ENCODE measurements at places on chromosomes 1 and 21. TPM values are rescaled to one million over a fixed set of nuclear protein-coding genes. Genes with fewer than 3 reads are reported as not detected.
A peak's percentile ranks its signal among the peaks of the same experiment; 100 is the strongest.

DNA sequence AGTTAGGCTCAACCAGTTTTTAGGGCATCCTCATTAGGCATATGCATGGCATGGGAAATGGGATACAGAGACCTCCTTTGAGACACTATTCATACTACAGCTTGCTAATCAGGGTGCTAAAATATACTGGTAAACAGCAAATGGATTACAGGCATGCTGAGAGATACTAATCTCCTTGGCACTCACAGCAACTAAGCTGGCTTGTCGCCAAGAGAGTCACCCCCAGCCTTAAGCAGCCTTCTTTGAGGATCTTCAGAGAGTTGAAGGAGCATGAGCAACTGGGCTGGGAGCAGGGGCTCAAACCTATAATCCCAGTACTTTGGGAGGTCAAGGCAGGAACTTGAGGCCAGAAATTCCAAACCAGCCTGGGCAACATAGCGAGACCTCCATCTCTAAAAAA lies 120.1 kb upstream of the NR5A2 start:
- no peak for DNase-seq

DNA sequence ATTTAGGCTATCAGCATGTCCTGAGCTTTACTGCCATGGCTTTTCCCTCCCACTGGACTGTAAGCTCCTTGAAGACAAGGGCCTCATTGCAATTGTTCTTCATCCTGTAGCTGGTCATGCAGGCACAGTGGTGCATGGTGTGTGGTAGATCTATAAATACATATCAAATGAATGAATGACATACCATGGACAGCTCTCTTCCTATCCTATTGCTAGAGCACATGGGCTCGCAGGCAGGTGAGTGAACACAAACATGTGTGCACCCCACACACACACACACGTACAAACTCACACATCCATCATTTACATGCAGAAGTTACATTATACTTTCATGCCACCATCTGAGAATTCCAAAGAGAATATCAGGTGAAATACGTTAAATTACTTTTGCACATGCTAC lies 172.9 kb upstream of the RUNX1 start:
- no peak for DNase-seq

GRCh38 chr1:153649863-153650235 lies 8.7 kb upstream of the SNAPIN start:
- no peak for DNase-seq

- DNase-seq: no peak
These were observed 18.2 kb downstream of the TNNT2 start for GRCh38 chr1:201359031-201359872.

- no peak for DNase-seq
These were observed 175.3 kb downstream of the CACNA1E start for GRCh38 chr1:181658581-181658980.

DNA sequence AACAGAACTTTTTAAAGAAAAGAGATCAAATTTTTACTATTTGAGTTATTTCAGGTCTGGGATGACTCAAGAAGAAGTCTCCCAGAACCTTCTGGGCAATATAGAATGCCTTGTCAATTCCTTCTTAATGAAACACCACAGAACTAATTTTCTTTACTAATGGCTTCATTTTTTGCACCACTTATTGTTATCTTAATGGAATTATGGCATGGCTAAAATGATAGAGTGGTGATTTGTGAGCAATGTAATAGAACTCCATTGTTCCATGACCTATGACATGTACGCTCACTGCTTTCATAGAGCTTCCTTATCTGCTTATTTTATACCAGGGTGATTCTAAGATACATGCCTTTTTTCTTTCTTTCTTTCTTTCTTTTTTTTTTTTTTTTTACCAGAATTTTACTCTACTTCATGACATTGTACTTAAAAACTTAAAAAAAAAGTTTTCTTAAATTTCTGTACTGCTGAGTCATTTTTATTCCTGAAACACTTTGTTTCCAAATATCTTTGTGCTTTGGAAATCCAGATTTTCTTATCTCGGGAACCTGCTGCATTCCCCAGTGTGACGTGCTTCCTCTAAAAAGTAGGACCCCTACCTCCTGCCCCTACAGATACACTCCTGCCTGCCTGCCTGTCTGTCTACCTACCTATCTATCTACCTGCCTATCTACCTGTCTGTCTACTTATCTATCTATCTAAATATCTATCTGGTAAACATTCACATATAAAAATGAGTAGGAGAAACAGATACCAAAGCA lies 284.9 kb downstream of the PBX1 start:
- no peak for DNase-seq

- DNase-seq: no peak
These were observed 75.0 kb downstream of the EPS15 start for GRCh38 chr1:51444096-51444495.

GRCh38 chr1:11872545-11872944 lies 13.8 kb upstream of the NPPB start:
- no peak for DNase-seq

GRCh38 chr1:26994787-26995517 lies 1.5 kb downstream of the TRNP1 start:
- DNase-seq: no peak

DNA sequence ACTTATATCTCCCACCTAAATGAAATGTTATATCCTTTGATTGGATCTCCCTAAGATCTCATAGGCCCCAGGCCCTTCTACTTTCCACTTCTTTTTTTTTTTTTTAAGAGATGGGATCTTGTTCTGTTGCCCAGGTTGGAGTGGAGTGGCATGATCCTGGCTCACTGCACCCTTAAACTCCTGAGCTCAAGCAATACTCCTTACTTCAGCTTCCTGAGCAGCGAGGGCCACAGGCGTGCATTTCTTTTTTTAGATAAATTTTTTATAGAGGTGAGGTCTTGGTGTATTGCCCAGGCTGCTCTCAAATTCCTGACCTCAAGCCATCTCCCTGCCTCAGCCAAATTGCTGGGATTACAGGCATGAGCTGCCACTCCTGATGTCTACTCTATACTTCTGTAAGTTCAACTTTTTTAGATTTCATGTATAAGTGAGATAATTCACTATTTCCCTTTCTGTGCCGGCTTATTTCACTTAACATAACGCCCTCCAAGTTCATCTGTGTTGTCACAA lies 987.5 kb upstream of the NCAM2 start:
- DNase-seq: no peak

DNA sequence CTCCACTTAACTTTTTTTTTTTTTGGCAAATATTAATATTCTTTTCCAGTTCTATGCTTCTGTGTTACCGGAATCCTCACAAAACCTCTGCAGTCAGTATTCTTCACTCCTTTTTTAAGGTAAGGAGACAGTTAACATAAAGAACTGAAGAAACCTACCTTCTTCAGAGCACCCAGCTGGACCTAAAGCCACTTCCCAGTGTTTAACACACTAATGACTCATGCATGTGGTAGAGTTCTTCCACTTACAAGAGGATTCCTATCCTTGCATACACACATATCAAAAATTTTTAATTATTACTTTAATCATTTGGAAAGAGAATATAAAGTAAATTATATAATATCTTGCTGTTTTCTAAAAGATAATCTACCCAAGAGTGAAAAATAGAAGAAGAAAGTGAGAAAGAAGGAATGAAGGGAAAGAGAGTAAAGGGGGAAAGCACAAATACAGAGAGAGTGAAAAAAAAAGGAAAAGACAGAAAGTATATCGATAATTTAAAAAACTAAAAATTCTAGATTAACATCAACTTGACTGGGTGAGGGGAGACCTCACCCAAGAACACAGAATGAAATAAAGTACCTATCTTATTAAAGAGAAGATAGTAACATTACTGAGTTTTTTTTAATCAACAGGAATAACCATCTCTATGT lies 54.9 kb downstream of the ENAH start:
- DNase-seq: no peak

DNA sequence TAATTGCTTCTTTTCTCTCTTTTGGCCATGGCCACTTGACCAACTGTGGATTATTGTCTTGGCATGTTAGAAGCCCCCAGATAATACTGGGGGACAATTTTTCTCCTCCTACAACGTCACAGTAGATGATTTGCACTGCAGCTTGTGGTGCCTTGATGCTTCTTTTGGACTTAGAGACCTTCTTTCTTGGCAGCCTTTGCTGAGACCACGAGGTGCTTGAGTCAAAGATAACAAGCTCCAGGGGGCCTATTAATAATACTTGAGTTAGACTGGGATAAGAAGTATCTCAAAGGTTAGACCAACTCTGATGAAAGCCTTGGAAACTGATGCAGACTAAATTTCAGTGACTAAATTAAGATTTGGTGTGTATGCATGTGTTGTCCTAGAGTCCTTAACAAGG lies 3.2 kb downstream of the PPP1R12B start:
- no peak for DNase-seq

DNA sequence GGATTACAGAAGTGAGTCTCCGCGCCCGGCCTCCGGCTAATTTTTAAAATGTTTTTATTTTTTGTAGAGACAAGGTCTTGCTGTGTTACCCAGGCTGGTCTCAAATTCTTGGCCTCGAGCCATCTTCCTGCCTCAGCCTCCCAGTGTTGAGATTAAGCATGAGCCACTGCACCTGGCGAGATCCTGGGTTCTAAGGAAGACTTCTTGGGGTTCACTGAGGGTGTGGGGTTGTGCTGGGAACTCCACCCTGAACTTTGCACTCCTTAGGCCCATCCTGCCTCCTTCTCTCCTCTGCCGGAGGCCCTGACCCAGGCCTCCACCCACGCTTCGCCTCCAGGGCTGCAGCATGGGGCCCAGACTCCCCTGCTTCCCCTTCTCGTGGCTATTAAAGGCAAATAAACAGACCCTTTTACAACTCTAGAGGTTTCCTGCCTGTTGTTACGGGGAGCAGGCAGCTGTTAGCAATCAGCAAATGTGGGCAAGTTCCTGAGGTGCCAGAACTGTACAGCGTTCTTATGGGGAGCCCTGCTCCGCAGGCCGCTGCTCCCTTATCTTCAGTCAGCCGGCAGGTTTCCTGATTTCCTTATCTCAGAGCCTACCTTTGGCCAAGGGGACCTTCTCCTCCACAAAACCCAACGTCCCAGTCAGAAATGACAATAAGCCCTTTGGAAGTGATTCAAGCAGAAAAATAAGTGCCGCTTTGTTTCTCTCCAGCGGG lies 41.0 kb upstream of the LIN9 start:
- no peak for DNase-seq

GRCh38 chr1:80441664-80442063 lies 1359.1 kb upstream of the ADGRL2 start:
- no peak for DNase-seq

DNA sequence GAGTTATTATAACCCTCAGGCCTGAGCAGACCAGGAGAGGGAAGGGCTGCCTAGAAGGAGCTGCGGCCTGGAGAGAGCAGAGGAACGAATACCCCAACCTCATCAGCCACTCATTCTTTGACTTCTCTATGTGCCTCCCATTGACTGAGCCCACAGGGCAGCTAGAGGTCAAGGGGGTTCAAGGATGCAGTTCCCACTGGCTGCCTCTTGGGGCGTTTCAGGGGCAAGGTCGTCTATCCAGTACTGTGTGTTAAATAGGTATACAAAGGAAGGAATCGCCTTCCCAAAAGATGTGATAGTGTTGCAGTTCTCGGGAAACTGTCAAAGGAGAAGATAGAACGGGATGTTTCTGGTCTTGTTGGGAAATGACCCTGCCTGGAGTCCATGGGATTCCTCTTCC lies 250.6 kb downstream of the PRDM2 start:
- no peak for DNase-seq

- no peak for DNase-seq
These were observed 1.2 kb upstream of the CSMD2 start for GRCh38 chr1:34166191-34166624.

GRCh38 chr1:147641695-147642592 lies 28.4 kb downstream of the ACP6 start:
- DNase-seq: peak; percentile 50

- no peak for DNase-seq
These were observed 262.1 kb upstream of the VAMP3 start for GRCh38 chr1:7508934-7509519.

DNA sequence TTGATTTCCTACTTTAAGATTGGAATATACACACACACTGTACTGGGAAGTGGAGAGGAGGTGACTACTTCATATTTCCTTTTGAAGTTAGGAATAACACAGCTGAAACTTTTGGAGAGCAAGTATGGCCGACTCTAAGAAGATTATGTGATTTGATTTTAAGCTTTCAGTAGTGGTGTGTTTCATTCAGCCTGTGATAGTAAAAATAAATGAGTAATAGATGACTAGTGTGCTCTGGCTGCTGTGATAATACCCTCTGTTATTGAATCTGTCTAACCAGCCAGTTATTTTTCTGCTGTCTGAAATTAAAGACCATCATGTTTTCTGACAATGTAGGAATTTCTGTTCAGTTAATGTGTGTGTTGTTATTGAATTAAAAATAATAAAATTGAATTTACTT lies 48.3 kb downstream of the CTTNBP2NL start:
- no peak for DNase-seq

GRCh38 chr1:164953098-164953497 lies 394.1 kb downstream of the PBX1 start:
- no peak for DNase-seq

DNA sequence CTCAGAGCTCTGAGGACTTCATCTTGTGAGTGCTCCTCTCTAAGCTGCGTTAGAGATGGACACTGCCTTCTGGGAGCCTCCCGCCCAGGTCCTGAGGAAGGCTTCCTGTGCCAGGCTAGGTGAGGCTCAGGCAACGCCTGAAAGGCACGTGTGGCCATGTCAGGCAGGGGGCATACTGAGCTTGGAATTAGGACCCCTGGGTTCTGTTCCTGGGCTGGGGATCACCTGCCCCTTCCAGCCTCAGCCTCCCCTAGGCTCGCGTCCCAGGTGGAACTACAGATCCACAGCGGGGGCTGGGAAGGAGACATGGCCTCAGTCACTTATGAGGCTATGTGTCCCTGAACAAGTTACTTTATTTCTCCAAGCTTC lies 10.0 kb upstream of the ASCL5 start:
- DNase-seq: no peak

- DNase-seq: no peak
These were observed 1.8 kb upstream of the DMBX1 start for GRCh38 chr1:46487818-46488218.

- no peak for DNase-seq
These were observed 46.4 kb downstream of the CACHD1 start for GRCh38 chr1:64516301-64516700.

- no peak for DNase-seq
These were observed 1.5 kb downstream of the PTGFRN start for GRCh38 chr1:116911188-116911553.

- DNase-seq: no peak
These were observed 27.0 kb downstream of the SDC3 start for GRCh38 chr1:30881319-30882181.

The CGN gene
- total RNA-seq: 0.94 TPM

The DPT gene
- not detected for total RNA-seq

The GJC2 gene
- 0.49 TPM for total RNA-seq

The SLC6A9 gene
- 18.3 TPM for total RNA-seq

The TSSK3 gene
- 0.98 TPM for total RNA-seq

The PPM1J gene
- not detected for total RNA-seq

The MROH9 gene
- total RNA-seq: not detected

The SPRR2E gene
- total RNA-seq: not detected

Measured in activated T-cell treated with anti-CD3 and anti-CD28 coated beads, Interleukin-2, amount 50 U/mL, for 4 hours (primary cell).